ENCODE measurements at places on chromosomes 1 and 21.

- no peak for DNase-seq
These were observed 44.2 kb upstream of the MAB21L3 start for GRCh38 chr1:116066868-116067565.

- DNase-seq = no peak
These were observed 21.4 kb downstream of the CNIH3 start for GRCh38 chr1:224637515-224637914.

DNA sequence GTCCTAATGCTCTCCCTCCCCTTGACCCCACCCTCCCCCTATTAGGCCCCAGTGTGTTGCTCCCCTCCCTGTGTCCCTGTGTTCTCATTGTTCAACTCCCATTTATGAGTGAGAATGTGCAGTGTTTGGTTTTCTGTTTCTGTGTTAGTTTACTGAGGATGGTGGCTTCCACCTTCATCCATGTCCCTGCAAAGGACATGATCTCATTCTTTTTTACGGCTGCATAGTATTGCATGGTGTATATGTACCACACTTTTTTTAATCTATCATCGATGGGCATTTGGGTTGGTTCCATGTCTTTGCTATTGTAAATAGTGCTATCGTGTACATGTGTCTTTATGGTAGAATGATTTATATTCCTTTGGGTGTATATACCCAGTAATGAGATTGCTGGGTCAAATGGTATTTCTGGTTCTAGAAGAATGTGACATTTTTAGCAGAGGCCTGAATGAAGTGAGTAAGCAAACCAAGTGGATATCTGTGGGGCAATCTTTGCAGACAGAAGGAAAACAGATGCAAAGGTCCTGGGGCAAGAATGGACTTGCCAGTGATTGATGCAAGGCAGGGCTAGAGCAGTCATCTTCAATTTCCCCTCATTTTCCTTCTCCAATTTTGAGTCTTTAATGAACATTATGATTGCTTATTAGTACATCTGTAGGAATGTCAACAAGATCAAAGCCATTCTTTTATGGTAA lies 50.2 kb downstream of the UBE4B start:
- no peak for DNase-seq

- no peak for DNase-seq
These were observed 28.3 kb upstream of the VPS13D start for GRCh38 chr1:12201352-12202189.

- DNase-seq = no peak
These were observed 11.7 kb downstream of the PDIK1L start for GRCh38 chr1:26122988-26123973.

GRCh38 chr1:117049857-117050256 lies 10.3 kb upstream of the TTF2 start:
- no peak for DNase-seq

DNA sequence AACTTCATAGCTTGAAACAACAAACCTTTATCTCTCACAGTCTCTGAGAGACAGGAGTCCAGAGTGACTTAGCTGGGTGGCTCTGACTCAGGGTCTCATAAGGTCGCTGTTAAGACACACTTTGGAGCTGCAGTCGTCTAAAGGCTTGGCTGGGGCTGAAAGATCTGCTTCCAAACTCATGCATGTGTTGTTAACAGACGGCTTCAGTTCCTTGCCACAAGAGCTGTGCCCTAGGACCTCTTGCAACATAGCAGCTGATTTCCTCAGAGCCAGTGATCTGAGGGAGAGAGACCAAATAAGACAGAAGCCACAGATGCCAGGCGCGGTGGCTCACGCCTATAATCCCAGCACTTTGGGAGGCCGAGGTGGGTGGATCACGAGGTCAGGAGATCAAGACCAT lies 176.8 kb downstream of the DISC1 start:
- DNase-seq = no peak

DNA sequence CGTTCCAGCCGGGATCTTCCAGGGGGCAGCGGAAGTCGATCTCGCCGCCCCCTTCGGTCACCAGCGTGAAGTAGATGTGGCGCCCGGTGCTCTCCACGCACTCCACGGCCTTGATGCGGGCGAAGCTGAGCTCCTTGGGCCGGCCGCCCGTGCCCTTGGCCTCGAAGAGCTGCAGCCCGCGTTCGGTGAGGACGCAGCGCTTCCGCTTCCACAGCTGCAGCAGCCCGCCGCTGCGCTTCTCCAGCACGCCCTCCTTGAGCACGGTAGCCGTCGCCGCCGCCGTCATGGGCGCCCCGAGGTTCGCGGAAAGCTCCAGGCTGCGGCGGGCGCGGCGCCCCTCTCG lies 516 bp downstream of the PHLDA3 start:
- no peak for DNase-seq

GRCh38 chr21:42433946-42434551 lies 30.3 kb downstream of the UBASH3A start:
- DNase-seq = no peak

GRCh38 chr1:65044411-65044810 lies 78.1 kb upstream of the JAK1 start:
- no peak for DNase-seq

GRCh38 chr1:158025576-158026230 lies 32.3 kb downstream of the KIRREL1 start:
- DNase-seq = no peak

GRCh38 chr1:245516284-245516759 lies 361.5 kb downstream of the KIF26B start:
- DNase-seq = no peak

DNA sequence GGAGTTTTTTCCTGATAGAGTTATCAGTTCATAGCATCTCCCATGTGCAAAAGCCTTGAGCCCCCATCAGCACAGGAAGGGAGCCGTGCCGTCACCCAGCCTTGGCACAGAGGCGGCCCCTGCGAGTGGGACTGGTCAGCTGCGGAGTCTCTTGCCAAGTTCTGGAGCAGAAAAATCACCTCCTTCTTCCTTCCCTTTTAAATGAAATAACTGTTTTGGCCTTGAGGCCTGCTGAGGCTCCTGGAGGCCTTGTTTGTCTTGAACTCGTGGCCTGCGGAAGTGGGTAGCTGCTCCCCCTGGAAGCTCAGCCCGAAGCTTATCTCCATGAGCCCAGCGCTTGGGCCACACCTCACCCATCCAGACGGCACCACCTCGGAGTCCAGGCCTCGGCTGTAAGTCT lies 145.7 kb upstream of the TMEM51 start:
- no peak for DNase-seq

DNA sequence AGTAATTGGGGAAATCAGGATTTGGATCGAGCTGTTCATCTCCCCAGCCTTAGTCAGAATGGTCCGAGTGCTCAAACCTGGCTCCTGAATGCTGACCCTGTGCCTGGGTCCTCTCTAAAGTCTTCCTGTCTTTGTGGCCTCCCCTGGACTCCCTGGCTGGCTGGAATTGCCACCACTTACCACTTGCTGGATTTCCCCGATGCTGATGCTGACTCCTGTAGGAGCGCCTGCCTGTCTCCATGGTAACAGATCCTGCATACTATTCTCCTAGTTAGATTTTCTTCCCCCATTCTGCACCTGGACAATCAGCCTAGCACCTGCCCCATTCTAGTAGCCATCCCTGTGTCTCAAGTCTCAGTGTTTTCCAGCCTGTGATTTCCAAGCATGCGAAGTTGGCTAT lies 382.2 kb upstream of the ESRRG start:
- DNase-seq = no peak

DNA sequence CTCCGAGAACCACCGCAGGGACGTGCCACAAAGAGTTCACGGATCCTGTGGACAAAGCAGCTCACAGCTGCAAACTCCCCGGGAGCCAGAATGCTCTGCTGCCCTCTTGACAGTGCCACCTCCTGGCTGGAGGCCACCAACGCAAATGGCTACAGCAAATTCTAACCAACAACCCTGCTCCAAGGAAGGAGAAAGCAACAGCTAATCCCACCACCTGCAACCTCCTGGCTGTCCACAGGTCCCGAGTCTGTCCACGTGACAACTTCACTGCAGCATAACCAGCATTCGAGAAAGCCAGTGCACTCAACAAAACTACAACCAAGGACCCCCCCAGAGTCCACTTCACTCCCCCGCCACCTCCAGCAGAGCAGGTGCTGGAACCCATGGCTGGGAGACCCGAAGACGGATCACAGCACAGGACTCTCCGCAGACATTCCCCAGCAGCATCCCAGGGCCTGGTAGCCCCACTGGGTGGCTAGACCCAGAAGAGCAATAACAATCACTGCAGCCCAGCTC lies 17.3 kb downstream of the POFUT2 start:
- DNase-seq = no peak

- no peak for DNase-seq
These were observed 231.5 kb downstream of the KCNT2 start for GRCh38 chr1:196376630-196377328.

DNA sequence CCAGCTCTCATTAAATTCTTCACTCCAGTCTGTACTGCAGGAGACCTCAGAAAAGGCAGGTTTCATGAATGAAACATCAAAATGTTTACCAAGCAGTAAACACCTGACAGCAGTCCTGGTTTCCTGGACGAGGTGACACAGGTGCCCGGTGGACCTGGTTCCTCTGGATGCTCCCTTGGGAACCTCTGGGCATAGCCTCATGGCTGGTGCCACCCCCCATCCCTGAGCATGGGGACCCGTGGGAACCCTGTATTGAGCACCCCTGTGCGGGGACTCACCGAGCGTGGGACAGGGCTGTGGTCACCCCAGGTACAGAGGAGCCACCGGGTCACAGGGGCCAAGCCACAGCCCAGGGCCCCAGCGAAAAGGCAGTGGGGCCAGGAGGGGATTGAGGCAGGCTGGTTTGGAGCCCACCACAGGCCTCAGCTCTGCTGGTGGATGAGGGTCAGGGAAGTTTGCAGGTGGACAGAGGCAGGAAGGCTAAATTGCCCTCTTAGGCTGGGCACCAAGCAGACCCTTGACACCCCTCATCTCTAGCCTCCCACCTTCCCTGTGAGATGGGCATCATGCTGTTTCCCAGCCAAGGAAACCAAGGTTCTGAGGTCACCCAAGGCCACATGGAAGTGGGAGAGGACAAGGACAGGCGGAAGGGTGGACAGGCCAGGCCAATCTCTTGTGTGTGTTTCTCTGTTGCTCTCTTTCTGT lies 158.4 kb downstream of the PTPRU start:
- no peak for DNase-seq

DNA sequence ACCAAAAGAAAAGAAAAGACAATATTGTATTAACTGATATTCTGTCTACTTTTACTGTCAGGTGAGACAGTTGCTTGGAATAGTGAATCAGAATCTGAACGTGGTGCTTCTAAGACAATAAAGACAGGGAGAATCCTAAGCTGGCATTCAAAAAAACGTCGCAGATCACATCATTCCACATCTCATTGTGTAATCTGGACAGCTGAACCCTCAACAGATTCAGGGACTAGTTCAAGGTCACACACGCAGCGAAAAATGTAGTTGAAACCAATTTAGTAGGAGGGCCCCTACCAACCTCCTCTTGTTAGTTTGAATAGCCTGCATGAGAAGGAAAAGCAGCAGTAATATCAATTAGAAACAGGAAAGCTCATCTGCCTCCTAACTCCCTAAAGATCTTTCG lies 46.4 kb upstream of the KRTAP19-8 start:
- DNase-seq = no peak

DNA sequence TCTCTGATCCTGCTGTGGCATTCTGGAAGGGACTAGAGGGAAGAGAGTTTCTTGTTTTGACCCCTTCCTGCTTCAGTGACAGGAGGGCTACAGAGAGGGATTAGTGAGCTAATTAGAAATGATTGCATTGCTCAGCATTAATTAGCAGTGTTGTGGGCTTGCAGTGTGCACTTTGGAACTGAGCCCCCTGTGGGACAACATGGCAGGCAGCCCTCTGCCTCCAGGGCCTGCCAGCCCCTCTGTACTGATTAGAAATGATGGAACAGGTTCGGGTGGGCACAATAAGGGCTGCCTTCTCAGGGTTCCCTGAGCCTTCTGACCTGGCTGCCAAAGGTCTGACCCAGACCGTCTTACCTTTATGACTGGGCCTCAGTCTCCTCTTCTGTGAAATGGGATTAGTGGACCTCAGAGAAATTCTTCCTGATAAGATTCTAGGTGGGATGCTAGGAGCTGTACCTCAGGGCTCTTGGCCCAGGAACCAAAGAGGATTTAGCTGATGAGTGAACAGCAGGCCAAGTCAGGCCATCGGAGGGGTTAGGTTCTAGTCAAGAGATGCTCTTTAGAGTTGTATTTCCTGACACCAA lies 39.6 kb downstream of the TMEM53 start:
- no peak for DNase-seq

- no peak for DNase-seq
These were observed 26.0 kb downstream of the RGS1 start for GRCh38 chr1:192601567-192601966.

- DNase-seq = no peak
These were observed 5.2 kb upstream of the SF3A3 start for GRCh38 chr1:37994886-37995566.

- no peak for DNase-seq
These were observed 18.6 kb downstream of the C1orf167 start for GRCh38 chr1:11780380-11781147.

- DNase-seq = no peak
These were observed 20.2 kb downstream of the CLIC4 start for GRCh38 chr1:24765308-24765988.

- no peak for DNase-seq
These were observed 16.9 kb downstream of the CROCC start for GRCh38 chr1:16938351-16939321.

GRCh38 chr1:153662269-153662668 lies 3.8 kb downstream of the SNAPIN start:
- DNase-seq = no peak

- DNase-seq = no peak
These were observed 2.6 kb downstream of the KRTAP10-6 start for GRCh38 chr21:44589586-44590305.

DNA sequence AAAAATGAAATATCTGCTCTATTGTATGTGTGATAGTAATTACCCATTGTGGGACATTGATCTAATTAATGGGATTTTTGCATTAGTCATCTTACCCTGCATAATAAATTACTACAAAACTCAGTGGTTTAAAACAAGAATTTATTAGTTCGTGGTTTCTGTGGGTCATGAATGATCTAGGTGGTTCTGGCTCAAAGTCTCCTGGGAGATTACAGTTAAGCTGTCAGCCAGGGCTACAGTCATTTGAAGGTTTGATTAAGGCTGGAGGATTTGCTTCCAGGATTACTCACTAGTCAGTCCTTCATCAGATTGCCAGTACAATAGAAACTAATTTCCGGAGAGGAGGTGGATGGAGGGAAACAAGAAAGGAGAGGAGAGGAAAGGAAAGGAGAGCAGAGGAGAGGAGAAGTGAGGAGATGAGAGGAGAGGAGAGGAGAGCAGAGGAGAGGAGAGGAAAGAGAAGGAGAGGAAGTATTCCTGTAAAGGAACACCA lies 60.4 kb upstream of the TNFSF4 start:
- no peak for DNase-seq
